ENCODE measurements at places on chromosomes 3 and 15.

GRCh38 chr3:179732661-179733348, 80.0 kb downstream of the USP13 start:
- no peak for DNase-seq

DNA sequence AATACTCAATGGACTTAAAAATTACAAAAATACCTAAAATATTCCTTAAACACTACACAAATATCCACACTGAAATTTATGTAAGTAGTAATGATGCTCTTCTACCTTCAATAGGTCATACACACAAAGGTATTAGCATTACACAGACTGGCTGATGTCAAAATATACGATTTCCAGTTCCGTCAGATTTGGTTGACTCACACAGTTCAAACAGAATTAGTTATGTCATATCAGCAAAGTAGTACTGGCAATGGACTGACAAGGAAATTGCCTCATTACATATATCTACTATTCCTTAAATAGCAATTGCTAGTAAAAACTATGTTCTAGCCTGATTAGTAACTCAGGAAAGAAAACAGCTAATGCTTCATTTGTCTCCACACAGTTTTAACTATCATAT, 70.8 kb downstream of the ADAM10 start:
- no peak for DNase-seq

DNA sequence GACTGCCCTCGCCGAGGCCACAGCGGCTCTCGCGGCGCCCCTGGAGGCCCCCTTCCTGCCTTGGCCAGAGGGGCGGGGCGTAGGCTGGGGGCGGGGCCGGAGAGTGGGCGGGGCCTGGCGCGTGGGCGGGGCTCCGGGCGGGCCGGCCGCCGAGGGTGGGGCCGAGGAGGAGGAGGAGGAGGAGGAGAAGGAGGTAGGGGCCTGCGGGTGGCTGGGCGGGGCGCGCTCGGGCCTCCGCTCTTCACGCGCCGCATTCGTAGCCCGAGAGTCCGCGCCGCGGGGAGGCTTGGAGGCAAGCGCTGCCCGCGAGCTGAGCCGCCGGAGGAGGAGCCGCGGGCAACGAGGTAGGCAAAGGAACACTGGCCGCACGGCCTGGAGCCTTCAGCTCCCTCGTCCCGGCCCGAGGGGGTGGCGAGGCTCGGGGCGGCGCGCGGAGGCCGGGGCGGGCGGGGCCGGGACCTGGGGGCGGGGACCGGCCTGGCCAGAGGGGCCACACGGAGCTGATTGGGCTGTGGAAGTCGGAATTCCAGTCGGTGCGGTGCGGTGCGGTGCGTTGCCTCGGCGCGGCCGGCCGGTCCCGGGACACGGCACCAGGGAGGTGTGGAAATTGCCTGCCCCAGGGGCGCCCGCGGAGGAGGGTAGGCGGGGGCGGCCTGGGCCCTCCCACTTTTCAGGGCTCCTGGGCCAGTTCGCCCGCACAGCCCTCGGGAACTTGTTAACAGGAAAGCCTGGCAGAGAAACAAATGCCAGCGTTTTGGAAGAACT, at the start of gene PPP2R3A:
TSS of gene PPP2R3A (plus strand) at position 223 of the 765 bp plus-strand sequence. CDS start 35,771 bp downstream, outside the sequence.
- DNase-seq = peak; percentile 76

DNA sequence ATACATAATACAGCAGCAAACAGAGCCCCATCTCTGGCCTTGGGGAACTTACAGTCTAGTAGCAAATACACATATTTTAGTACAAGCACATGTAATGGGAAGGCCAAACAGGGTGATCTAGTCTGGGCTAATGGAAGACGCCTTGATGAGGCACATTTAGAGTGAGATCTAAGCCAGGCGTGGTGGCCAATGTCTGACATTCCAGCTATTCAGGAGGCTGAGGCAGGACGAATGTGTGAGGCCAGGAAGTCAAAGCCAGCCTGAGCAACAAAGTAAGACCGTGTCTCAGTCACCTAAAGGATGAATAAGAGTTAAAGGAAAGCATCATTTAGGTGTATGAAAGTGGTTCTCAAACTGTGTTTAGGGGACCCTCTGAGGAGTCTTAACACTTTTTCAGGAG, 291.9 kb downstream of the MAGI1 start:
- no peak for DNase-seq

GRCh38 chr3:183172051-183172639, 9.6 kb upstream of the LAMP3 start:
- no peak for DNase-seq

DNA sequence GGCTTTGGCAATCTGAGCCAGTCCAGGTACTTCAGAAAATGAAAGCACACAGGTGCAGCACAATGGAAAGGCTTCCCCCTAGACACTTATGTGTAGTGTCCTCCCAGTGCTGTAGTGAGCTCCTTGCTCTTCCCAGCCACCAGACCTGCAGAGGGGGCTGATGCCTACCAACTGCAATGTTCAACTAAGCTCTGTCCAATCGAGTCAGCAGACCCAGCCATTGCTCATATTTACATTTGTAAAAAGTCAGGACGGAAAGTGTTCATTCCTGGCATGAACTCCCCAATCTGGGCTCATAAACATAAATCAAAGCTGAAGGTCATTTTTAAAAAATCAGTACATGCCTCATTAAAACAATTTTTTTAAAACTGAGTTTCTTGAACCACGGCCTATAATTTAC, 73.0 kb downstream of the FOXP1 start:
- peak; percentile 60 for DNase-seq

DNA sequence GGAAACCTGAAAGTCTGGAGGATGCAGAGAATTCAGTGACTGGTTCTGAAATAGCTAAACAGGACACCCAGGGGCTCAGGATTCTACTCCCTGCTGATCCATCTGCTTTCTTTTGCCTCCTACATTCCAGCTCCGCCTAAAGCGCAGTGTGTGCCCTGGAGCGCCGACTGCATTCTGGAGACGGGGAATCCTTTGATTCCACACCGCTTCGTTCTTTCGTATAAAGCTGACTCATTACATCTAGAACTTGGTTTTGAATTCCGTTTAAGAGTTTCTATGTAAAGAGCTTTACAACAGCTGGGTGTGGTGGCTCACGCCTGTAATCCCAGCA, 61.8 kb downstream of the SENP2 start:
- no peak for DNase-seq

DNA sequence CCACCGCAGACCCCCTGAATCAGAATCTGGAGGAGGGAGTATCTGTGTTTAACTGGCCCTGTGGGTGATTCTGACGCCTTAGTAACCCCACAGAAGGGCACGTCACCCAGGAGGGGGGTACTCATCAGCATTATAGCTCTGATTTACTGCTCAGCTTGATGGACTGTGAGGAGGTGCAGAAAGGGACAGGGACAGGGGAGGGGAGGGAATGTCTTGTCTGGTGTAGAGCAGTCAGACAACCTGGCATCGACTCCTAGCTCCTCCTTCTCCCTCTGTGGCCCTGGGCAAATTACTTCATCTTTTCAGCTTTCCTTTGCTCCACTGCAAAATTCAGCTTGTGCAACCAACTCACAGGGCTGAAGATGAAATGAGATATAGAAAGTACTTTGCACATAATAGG, 42.3 kb upstream of the GLCE start:
- DNase-seq = no peak

DNA sequence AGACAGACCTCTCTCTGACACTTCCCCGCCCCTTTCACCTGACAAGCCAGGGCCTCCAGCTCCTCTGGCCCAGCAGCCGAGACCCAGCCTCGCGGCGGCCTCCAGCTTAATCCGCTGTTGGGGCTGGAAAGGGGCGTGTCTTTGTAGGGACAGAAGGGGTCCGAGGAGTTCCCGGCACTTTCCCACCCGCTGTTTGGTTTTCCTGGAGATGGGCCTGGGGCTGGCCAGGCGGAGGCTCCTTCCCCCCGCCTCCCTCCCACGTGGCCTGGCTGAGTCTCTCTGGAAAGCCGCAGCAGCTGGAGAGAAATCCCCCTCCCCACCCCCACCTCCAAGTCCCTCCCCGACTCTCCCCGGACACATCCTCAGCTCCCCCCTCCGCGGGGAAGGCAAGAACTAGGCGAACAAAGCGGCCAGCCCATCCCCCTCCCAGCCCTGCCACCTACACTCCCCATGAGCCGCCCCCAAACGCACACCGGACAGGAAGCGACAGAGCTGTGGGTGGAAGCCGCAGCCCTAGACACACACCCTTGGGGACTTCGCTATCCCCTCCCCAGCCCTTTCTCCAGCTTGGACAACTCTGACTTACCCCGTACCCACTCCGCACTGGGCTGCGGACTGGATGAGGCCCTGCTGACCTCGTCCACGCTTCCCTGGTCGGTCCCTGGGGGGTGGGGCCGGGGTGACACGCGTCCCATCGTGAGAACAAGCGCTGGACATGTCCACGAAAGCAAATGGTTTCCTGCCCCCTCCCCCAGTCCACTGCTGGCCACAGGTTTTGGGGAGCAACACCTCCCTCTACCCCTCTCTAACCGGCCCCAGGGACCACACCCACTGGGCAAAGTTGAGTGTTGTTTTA, 1.2 kb downstream of the IGDCC4 start:
- DNase-seq = no peak

DNA sequence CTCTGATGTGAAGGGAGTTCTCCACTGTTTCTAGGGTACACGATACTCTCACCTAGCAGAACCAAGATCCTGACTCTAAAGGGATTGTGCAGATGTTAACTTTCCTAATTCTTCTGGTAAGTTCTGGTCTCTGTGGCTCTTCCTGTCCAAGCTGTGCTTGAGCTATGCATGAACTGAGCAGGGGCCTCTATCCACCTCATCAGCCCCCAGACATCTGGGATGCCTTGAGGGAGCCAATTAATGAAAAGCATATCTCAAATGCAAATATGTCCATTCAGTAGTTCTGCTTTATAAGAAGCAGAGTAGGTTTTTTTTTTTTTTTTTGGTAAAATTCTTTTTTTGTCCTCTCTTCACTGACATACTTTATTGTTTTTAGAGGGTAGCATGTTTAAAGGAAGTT, 89.6 kb downstream of the POLR2M start:
- DNase-seq = no peak

DNA sequence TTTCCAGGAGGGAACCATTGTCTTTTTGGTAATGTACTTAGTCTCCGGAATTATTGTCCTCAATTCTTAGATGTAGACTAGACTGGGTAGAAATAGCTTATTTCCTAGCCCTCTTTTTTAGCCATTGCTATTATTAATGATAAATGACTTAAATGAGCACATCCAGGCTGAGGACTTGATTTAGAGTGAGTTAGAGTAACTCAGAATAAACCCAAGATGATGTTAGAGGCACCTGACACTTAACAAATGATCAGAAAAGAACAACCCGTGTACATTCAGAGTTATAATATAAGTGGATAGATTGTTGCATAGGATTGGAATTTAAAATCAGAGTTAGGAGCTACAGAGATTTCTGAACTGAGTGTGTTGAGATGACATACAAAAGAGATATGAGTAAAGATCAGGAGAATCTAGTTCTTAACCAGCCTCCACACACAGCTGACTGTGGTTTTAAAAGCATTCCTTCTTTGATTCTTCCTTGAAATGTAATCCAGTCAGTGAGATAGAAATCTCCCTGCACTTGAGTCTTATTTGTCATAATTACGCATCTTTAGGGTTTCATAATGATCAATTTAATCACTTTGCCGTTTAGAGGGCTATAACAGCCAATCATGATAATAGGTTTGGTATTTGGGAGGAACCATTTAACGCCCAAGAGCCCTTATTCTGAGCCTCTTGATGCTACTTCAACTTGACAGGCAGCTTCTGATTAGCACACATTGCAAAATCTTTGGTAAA, 366.5 kb downstream of the GAP43 start:
- DNase-seq = no peak

- DNase-seq = no peak
Measured at GRCh38 chr3:157857440-157857839, 248.8 kb downstream of the SHOX2 start.

DNA sequence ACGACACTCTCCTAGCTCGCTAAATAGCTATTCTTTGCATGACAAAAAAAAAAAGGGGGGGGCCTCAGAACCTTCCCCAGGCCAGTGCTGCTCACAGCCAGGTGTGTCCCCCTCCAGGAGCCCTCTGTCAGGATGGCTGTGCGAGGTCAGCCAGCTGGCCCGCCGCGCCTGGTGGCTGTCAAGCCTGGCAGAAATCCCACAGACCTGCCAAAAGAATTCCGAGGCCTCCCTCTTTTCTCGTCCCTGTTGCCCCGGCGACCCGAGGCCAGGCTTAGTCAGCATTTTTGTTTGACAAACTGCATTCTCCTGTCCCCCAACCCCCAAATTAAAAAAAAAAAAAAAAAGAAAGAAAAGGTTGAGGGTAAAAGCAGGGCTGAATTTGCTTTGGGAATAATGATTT, 61.9 kb downstream of the TM4SF4 start:
- DNase-seq = no peak

All from ACHN (cell line).